NCI-H2081 treated with DMSO at 0.1 percent for 48 hours (cell line): ENCODE measurements at places on chromosomes 5 and 9.

DNA sequence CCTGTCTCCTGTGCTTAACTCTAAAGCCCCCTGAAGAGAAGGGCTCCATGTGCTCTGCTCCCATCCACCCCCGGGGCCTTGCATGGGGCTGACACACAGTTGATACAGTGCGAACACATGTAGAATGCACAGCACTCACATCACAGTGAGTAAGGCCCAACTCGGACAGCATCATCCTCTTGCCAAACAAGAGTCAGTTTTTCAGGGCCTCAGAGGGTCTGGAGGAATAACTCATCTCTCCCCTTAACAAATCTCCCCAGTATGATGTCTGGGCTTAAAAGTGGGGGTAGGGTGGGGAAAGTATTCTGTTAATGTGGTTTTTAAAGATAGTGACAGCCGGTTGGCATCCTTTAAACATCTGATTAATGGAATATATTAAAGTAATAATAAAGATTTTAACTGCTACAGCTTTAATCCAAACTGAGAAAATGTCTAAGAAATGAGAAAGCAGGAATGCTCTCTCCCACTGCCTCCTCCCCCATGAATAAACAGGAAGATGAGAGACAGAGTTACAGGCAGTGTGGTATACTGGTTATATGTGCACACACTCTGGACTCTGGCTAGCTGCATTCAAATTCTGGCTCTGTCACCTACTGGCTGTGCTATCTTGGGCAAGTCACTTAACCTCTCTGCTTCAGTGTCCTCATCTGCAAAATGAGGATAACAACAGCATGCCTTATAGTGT is 22.5 kb downstream of the APBA1 start:
- DNase-seq = no peak

GRCh38 chr5:135456238-135457099 is 4.3 kb upstream of the TIFAB start:
- no peak for DNase-seq

GRCh38 chr5:74767579-74767913 is 497 bp downstream of the NSA2 start:
- DNase-seq = no peak

DNA sequence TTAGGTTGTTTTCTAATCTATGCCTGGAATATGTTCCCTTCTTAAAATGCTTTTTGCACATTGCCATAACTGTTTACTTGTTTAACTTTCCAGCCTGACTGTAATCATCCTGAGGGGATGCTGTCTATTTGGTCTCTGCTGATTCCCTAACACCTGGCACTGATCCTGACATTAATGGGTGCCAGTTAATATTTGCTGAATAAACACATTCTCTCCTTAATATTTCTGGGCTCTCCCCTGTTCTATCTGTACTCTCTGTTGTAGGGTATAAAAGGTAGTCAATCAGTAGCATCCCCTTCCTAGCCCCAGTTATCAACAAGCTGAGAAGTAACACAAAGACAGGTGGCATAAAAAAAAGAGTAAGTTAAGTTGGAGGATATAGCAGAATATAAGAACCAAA is 21.3 kb upstream of the SLC31A2 start:
- DNase-seq = no peak

- DNase-seq = no peak
These were observed 24.9 kb downstream of the LPCAT1 start for GRCh38 chr5:1498623-1499416.

- no peak for DNase-seq
These were observed 27.4 kb upstream of the TCERG1 start for GRCh38 chr5:146419696-146420095.

- no peak for DNase-seq
These were observed 50.0 kb downstream of the CD180 start for GRCh38 chr5:67146574-67146973.

- DNase-seq = no peak
These were observed 46.4 kb upstream of the SELENOP start for GRCh38 chr5:42858031-42858643.

- DNase-seq = no peak
These were observed 22.4 kb upstream of the SMIM15 start for GRCh38 chr5:61184708-61185107.

DNA sequence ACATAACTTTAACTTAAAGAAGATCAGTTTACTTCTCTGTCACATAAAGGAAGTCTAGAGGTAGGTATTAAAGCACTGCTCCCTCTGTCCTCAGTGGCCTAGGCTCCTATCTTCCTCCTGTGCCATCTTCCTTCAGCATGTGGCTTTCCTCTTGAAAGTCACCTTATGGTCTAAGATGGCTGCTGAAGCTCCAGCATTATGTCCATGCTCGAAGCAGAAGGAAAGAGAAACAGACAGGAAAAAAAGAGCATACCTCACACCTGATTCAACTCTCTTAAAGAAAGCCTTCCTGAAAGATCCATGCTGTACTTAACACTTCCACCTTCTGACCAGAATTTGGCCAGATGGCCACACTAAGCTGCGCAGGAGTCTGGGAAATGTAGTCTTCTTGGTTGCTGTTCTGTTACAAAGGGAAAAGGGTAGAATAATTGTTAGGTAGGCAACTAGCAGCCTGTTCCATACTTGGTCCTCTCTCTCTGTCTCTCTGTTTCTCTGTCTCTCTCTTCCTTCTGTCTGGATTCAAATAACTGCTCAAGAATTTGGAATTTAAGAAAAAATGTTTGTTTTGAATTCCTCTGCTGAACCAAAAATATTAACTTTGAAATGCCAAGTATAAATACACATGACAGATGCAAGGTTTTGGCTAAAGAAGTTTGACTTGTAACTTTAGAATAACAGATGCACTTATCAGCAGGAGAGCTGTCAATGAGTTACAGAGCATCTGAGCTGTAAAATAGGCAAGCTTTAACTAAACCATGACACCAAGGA is 16.0 kb downstream of the TMEM174 start:
- no peak for DNase-seq

GRCh38 chr5:78458843-78459242 is 98.4 kb downstream of the SCAMP1 start:
- no peak for DNase-seq

DNA sequence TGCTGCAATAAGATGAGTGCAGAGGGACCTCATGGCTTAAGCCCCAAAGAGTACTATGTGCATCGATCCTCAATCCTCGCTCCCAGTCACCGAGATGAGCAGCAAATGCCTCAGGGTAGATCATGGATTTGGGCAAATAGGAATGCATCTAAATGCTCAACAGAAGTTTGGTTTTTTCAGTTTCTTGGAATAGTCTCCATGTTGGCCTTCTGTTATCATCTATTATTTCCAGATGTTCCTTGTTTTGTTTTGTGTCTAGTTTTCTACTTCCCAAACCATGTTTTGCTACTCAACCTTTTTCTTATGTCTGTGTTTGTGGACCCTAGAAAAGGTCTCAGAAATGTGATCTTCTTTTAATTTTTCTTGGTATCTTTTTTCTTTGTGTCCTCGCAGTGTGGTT is 43.5 kb upstream of the RASGRF2 start:
- no peak for DNase-seq

DNA sequence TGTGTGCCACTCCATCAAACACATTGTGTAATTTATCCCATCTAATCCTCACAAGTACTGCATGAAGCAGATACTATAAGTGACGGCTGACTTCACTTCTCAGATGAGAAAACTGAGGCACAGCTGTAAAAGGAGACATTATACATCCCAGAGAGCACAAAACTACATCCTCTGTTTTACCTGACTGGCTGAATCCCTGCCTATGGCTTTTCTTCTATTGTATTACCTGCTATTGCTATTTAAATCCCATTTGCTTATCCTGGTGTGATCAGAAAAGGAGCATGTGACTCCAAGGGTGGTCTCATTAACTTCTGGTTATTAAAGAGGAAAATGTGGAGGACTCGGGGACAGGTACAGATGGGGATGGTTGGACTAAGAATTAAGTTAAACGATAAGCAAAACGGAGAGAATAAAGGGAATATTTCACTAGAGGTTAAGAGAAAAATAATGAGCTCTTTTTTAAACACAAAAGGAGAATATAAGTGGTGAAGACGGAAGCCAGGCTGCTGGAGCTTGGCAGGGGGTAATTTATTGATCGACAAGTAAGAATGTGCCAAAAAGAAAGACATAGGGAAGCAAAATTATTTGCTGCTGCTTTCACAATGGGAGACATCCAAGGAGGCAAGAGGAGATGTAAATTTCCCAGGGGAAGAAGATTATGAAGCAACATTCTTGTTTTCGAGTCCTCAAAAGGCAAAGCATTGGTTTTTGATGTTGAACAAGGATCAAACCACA is 155.7 kb upstream of the GPR151 start:
- no peak for DNase-seq

- no peak for DNase-seq
These were observed 345.6 kb downstream of the EBF1 start for GRCh38 chr5:158754018-158754514.

DNA sequence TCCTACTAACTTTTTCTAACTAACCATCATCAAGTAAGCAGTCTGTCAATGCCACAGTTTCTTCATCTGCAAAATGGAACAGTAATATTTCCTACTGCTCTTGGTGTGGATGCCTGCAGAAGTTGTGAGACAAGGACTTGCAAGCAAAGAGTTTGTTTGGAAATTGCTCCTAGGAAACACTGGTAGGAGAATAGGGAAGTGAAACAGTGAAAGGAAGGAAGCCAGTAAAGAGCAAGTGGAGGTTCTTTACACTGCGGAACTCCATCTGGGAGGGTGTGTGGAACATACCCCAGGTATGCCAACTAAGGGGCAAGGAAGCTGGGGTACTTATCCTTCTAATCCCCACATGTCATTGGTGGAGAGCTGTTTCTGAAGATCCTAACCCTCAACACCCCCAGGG is 119.9 kb downstream of the FOXD1 start:
- no peak for DNase-seq

GRCh38 chr5:157253547-157253946 is 12.4 kb upstream of the CYFIP2 start:
- DNase-seq = no peak

DNA sequence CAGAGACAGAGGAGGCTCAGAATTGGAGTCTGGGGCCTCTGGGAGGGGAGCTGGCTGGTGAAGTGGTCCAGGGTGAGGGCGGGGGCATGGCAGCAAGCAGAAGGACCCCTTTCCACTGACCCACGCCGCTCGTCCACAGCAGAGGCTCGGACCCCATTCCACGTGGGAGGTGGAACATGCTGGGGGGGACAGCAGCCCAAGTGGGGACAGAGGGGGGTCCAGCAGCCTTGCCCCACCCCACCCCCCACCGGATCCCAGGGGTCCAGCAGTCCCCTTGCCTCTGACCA is 25.4 kb upstream of the NKD2 start:
- no peak for DNase-seq

GRCh38 chr5:147674411-147674810 is 108.1 kb downstream of the JAKMIP2 start:
- no peak for DNase-seq

DNA sequence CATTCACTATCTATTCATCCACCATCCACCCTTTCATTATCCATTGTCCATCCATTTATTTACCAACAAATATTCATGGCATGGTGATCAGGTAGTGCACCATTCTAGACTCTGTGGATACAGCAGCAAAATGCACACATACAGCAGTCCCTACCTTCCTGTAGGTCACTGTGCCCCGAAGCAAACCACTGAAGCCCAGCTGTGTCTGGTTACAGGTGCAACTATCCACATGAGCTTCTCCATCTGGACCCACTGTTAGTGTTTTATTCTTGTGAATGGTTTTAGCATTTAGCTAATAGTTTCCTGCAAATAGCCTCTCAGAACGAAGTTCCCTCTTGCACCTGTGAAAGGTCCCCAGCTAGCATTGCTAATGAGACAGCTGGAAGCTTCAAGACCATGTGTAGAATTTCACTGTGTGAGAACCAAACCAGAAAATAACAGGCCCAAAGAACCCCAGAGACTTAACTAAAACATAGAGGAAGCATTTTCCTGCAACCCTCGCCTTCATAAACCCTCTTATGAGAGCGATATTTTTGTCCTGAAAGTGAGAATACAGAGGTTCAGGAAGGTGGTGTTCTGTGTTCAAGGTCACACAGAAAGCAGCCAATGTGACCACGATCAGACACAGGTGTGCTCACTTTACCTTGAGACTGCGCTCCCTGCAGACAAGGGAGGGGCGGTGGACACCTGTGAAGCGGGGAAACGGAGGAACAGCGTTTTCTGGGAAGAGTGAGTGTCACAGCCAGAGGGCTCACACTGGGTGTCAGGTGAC is 18.5 kb downstream of the PAEP start:
- no peak for DNase-seq
